HS-5 (cell line): ENCODE measurements at places on chromosomes 5 and 9.

- no peak for DNase-seq
Observed at GRCh38 chr5:27784317-27784716, 745.9 kb upstream of the CDH9 start.

GRCh38 chr9:89919171-89919681 is 314.4 kb downstream of the GADD45G start:
- DNase-seq: no peak

DNA sequence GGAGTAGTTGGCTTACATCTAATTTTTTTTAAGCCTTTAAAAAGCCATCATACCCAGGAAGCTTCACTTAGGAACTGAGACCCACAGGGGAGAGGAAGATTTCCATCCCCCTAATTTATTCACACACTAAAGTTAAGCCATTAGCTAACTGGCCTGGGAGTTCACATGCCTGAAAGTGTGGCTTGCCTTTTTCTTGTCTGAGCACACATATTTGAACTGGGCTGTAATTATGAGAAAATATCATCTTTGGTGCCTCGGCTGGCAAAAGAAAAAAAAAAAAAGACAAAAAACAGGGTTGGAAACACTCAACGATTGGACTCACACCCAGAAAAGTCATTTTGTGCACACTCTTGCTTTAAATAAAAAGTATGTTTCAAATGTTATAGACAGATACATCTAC is 847.3 kb downstream of the MAT2B start:
- no peak for DNase-seq

DNA sequence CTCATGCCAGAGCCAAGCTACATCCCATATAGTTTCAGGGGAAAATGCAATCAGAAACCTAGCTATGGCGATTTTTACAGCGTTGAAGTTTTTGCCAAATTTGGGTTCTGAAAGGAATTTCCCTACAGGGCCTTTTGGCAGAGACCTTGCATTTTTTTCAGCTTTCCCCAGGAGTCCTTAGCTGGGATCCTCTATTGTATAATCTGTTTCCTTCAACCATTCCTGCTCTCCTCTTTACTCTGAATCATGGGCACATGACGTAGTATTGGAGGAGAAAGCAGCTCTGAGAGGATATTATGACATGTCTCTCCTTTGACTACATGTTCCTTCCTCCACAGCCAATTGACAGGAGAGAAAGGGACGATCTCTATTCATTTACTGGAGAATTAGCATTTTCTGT is 118.5 kb upstream of the ERCC6L2 start:
- DNase-seq: peak; percentile 20

GRCh38 chr5:20248118-20248517 is 260.1 kb upstream of the CDH18 start:
- no peak for DNase-seq

GRCh38 chr5:80655231-80655774 is 520 bp upstream of the DHFR start:
- DNase-seq: peak; percentile 16
